ENCODE measurements at places on chromosomes 13 and 19.

DNA sequence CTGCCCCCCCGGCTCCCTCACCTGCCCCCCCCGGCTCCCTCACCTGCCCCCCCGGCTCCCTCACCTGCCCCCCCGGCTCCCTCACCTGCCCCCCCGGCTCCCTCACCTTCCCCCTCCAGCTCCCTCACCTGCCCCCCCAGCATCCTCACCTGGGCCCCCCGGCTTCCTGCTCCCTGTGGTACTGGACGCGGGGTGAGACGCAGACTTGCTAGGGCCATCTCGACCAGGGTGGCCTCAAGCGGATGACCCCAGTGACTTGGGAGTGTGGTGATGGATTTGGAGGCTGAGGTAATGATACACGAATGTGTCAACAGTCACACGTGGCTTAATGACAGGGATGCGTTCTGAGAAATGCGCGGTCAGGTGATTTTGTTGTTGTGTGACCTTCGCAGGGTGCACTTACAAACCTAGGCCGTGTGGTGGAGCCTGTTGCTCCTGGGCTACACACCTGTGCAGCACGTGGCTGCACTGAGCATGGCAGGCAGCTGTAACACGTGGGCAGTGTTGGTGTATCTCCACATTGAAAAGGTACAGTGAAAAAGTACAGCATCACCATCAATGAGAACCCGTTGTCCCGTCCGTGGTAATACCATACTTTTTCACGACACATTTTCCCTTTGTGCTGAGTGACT lies 197.8 kb downstream of the TEX29 start:
- no peak for DNase-seq

- no peak for DNase-seq
These were observed 37.6 kb upstream of the NANOS3 start for GRCh38 chr19:13839130-13839937.

GRCh38 chr19:10968527-10969135 lies 7.8 kb downstream of the SMARCA4 start:
- DNase-seq, result no peak

DNA sequence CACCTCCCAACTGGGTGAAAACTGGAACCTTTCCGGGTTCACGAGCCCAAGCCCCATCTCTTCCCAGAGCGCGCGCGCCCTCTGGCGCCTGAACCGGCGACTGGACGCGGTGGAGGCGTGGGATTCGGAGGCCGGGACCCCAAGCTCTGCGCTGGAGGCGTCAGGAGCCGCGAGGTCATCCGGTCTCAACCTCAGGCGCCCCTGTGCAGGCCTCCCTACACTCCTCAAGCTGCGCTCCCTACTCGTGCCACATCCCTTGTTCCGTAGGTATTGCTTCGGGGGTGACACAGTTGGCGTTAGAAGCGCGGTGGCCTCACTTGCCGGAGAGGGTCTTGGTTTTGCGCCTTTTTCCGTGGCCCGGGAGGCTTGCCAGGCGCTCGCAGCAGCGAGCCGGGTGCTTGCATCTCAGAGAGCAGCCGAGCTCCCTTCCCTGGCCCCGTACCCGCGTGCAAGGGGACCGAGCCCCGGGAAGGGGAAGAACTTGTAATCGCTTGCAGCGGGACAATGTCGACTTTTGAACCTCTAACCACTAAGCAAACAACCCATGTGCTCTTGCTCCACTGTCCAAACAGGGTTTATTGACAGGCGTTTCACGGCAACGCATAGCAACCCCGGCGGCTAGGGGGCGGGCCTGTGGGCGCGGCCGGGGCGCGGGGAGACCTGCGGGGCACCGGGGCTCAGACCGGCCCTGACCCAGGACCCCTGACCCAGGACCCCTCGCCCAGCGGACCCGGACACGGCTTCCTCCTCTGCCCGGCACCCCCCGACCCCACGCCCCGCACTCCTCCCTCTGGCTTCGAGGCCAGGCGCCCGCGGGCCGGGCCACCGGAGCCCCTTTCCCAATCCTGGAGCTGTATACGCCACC lies 8.5 kb downstream of the CDX2 start:
- DNase-seq, result no peak

- DNase-seq, result no peak
These were observed 23.1 kb downstream of the ARID3A start for GRCh38 chr19:948842-949496.

DNA sequence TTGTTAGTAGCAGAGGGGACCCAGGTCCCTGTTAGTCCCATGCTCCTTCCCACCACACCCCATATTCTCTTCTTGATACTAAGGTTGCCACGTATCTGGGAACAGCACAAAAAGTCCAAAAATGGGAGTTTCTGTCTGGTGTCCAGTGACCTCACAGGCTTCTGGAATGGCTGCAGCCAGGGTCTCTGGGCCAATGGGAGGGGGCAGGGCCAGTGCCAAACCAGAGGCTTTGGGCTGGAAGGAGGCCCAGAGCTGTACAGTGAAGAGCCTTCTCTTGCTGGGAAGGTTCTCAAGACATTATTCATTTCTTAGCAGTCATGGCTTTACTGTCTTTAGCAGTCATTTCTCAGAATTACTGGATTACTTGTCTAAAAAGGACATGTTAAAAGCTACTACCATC lies 119.2 kb downstream of the FRY start:
- no peak for DNase-seq

- DNase-seq, result no peak
These were observed 24.5 kb downstream of the TEX101 start for GRCh38 chr19:43439032-43439708.

GRCh38 chr13:19053561-19053960 lies 128.1 kb downstream of the TUBA3C start:
- DNase-seq, result no peak
